ENCODE measurements at places on chromosomes 4 and X.

DNA sequence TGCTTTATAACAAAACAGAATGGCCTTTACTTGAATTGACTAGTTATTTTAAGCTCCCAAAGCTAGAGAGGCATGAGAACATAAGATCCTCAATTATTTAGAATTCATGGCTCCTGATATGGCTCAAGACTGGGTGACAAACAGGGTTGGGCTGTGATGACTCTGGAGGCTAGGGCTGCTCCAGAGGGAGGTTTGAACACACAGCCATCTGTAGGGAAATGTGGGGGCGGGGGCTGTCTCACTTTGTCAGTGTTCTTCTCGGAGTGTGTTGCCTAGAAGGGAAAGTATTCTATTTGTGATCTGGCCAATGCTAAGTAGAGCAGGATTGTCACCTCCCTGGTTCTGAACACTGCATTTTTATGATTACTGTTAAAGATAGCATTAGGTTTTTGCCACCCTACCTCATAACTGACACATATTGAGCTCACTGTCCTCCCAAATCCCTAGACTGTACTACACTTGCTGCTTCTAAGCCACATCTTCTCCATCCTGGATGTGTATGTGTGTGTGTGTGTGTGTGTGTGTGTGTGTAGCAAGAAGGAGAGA lies 45.9 kb downstream of the VSIG4 start:
- DNase-seq: no peak

GRCh38 chr4:14888790-14889572 lies 113.3 kb upstream of the CPEB2 start:
- DNase-seq: no peak

- no peak for DNase-seq
These were observed 36.1 kb downstream of the EVC start for GRCh38 chr4:5746829-5747737.

DNA sequence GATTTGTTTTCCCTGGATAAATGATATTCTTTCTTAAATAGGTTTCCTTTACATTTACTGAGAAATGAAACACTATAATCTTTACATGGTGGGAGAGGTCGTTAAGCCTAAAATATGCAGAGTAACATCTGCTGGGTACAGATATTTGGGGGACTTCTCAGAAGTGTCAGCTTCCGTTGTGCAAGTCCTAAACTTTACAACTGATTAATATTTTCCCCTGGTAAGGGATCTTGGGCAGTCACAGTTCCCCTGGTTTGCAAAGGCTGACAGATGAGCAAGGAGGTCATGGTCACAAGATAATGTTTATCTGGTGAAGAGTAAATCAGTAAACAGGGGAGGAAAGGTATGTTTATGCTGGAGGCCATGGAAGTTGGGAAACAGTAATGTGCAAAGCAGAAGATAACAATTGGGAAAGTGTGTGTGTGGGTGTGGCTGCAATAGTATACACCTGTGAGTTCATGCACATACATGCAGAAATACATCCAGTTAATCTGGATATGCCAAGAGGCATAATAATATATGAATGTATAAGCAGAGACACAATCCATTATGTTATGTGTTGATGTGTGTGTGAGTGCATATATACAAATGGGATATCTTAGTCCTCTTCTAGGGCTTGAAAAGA lies 508.2 kb upstream of the FAM241A start:
- no peak for DNase-seq

DNA sequence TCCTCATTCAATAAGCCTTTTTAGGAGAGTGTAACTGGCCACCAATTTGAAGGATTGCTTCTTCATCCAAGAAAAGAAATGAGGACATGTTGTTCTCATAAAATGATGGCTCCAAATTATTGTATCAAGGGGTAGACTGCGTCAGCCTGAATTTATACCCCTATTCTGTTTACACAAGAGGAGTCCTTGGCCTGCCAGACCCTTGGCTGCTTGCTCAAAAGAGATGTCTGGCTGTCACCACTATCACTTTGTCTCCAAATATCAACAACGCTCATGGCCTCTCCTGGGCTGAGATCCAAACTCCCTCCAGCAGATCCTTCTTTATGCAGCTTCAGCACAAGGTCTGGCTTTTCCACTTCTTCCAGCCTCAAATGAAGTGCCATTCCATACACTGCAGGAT lies 127.9 kb downstream of the OR13H1 start:
- DNase-seq: no peak

DNA sequence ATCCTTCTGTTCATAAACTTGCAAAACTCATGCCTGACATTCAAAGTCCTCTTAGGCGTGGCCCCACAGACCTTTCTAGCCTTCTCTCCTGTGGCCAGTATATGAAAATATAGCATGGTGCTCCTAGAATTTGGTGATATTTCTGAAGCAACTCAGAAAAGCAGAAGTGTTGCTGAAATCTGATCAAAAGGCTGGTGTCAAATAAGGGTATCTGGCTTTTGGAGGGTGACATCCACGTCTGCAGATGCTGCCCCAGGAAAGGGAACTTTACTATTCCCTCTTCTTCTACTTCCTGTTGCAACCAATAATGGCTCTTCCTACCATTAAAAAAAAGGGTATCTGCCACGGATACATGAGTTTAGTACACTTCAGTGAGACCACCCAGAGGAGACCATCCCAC lies 83.9 kb upstream of the RPS6KA3 start:
- no peak for DNase-seq

GRCh38 chrX:2243913-2244460 lies 256.8 kb downstream of the DHRSX start:
- no peak for DNase-seq

DNA sequence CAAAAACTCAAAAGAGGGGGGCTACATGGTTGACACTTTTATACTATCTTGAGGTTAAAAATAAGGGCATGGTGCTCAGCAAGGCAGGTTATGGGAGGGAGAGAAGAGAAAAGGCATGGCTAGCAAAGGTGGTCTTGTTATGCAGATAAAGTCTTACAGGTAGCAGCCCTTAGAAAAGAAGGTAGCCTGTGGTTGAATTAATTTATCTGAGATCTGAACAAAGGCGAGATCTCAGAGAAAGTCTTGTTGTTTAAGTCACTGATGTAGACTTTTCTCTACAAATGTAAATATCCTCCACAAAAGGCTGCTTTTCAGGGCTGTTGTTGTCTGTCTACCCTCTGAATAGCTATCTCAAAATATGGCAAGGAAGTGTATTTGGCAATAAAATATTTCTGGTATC lies 1250.4 kb downstream of the PCDH18 start:
- no peak for DNase-seq

- DNase-seq: no peak
These were observed 458.0 kb upstream of the NWD2 start for GRCh38 chr4:36786519-36786918.

- DNase-seq: no peak
These were observed 68.8 kb downstream of the SPANXN4 start for GRCh38 chrX:143094417-143095023.

DNA sequence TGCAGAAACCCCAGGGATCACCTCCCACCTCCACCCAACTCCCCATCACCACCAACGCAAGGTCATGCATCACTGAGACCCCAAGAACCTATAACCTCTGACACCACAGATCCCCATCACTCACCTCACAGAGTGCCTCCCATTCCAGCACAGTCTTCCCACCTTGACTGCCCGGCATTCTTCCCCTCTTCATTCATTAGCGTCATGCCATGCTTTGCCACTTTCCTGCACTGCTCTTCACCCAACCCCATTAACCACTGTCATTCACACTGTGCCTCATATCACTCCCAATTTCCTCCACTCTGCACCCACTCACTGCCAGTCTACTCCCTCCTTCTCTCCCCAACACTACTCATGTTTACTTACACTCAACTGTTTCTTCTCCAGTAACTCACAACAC lies 30.6 kb downstream of the ZNF182 start:
- no peak for DNase-seq

DNA sequence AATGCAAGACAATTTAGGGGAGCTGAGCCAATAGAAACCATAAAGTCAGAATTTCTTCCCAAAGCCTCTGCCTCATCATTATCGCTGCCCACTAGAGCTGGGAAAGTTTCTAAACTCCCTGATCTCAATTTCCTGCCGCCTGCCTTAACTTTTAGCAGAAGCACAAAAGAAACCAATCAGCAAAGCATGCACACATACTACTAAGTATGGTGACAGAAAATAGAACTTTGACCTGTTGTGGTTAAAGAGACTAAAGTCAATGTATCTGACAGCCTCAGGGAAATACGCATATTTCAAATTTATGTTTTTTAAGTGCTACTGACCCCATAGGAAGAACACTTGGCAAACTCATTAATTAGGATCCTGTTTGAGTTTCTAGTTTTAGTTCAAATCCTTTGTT lies 10.1 kb downstream of the STK26 start:
- no peak for DNase-seq

- peak; percentile 39 for DNase-seq
These were observed 179.1 kb upstream of the MAB21L2 start for GRCh38 chr4:150402871-150403272.

GRCh38 chr4:94629837-94630236 lies 127.9 kb upstream of the BMPR1B start:
- no peak for DNase-seq

GRCh38 chrX:10900585-10901289 lies 210.4 kb upstream of the HCCS start:
- no peak for DNase-seq

- no peak for DNase-seq
These were observed 6.9 kb upstream of the MSANTD1 start for GRCh38 chr4:3241898-3242524.

- DNase-seq: no peak
These were observed 358.9 kb downstream of the NLGN4X start for GRCh38 chrX:5869786-5870185.

- no peak for DNase-seq
These were observed 1.7 kb downstream of the SLC9B2 start for GRCh38 chr4:103074744-103075434.

GRCh38 chrX:112163906-112164305 lies 81.3 kb upstream of the TRPC5 start:
- DNase-seq: no peak

DNA sequence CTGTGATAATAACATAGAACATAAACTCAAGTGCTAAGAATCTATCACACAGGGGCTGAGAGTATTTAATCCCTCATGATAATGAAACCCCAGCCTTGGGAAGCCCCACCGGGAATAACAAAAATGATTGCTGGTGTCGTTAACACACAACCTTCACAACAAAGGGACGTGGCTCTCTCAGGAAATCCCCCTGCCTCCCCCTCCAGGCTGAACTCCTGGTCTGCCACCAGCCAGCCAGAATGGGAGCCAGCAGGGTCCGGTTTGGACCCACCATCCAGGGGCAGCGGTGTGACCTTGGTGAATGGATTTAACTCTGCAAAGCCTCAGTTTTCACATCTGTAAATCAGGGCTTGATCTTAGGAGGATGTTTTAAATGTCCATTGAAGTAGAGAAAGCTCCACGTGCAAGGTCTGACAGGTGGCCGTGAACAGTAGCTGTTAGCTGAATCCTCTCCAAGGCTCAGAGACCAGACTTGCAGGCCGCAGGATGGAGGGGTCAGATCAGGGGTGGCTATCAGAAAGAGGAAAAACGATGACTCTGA lies 46.5 kb downstream of the ABLIM2 start:
- DNase-seq: no peak

- DNase-seq: no peak
These were observed 72.8 kb downstream of the SLC9A7 start for GRCh38 chrX:46686003-46686645.

DNA sequence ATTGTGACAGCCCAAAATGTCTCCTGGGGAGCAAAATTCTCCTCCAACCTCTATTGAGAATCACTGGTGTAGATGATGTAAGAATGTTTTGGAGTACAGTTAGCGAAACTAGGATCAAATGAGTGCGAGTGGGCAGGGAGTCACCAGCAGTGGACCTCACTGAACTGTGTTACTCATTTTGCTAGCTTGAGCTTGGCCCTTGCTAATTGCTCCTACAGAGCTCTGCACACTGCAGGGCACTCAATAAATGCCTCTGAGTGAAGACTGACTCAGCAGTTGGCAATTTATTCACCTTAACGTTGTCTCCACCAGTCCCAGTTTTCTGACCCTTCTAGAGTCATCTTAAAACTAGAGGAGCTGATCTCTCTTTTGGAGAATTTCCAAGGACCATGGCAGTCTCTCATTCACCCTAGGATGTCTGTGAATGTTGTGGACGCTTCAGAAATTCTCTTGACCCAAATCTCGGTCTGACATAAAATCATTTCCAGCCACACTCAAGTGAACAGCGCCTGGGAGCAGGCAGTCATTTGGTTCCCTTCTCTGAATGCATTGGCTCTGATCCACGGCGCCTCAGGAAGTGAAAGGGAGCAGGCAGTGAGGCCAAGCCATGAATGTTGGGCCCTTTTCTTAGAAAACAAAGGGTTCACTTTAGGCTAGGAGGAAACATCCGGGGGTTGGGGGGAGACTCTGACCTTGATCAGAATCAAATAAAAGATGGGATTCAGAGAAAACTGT lies 148.1 kb downstream of the NWD2 start:
- DNase-seq: no peak

GRCh38 chr4:146640465-146641061 lies 1.9 kb downstream of the POU4F2 start:
- DNase-seq: no peak

- DNase-seq: no peak
These were observed 59.1 kb downstream of the FAM184B start for GRCh38 chr4:17722356-17722700.

DNA sequence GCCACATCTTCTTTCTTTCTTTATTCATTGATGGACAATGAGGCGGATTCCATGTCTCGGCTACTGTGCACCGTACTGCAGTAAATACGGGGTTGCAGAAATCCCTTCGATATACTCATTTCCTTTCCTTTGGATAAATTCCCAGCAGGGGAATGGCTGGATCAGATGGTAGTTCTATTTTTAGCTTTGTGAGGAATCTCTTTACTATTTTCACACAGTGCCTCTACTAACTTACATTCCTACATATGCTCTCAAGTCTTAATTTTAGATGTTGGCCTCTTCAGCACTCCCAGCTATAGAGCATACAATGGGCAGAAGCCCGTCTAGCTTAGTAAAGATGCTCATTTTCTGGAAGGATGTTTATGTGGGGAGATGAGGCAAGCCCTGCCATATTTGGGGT lies 317.4 kb downstream of the ASMT start:
- no peak for DNase-seq

DNA sequence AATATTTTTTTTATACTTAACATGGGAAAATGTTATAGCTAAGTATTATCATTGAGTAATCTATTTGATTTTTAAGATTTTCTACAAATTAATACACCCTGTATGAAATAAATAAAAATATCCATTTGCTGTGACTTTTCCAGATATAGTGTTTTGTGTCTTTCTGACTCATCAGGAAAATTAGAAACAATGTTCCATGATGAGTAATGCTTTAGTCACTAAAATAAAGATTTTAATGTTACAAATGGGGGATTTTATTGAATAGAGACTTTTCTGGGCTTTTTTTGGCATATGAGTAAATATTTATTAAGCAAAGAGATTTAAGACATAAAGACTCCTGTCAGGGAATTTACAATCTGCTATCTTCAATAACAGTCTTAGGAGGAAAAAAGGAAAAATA lies 279.2 kb upstream of the NOCT start:
- DNase-seq: no peak

DNA sequence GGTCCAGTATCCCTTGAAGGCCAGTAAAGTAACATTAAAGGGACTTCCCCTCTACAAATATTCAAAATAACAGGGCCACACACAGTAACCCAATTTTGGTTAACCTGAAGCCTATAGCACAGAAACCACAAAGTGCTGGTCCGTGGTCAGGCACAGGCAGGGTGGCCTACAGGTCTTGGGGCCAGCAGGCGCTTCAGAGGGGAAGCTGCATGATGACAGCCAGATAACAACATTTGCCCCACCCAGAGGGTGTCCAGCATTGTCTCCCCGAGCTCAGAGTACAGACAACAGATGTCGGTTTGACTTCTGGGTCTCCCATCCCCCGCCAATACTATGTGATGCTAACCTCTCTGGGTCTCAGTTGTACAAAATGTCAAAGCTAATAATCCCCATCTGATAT lies 51.1 kb downstream of the SH3KBP1 start:
- DNase-seq: no peak

- no peak for DNase-seq
These were observed 15.3 kb downstream of the CTAG1B start for GRCh38 chrX:154603438-154604430.
